Breast epithelium (tissue), 4 donors: ENCODE measurements at places on chromosomes 16 and 17. TPM values are rescaled to one million over a fixed set of nuclear protein-coding genes. Genes with fewer than 3 reads are reported as not detected.

Gene TUBB3
- 1.8 TPM for total RNA-seq

DNA sequence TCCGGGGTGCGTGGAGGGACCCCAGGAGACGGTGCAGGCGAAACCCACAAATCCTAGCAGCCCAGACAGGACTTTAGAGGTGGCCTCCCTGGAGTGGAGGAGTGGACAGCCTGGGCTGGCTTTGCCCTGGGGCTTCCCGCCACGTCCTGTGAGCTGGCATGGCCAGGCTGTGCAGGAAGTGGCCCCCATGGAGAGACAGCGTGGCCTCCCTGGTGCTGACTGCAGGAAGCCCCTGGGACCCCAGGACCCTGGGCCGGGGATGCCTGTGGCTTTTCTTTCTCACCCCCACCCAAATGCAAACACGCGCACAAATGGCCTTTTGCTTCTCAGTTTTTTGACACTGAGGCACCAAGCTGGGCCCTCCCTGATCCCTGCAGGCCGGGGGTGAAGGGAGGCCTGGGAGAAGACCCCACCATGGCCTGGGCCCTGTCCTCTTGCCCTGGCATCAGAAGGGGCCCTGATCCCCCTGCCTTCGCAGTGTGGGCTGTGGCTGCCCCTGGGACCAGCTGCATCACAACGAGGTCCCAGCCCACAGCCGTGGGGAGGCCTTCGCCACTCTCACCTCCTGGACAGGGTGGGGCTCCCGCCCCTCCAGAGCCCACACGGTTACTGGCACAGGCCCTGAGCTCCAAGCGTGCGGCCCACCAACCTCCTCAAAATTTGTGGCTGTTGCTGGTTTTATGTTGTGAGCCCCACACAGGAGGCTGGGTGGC lies 51.6 kb upstream of the PABPN1L start:
- no peak for DNase-seq
- H3K27me3 ChIP-seq = no peaks in the 10 kb centered on the region
- no peaks in the 10 kb centered on the region for H3K36me3 ChIP-seq
- no peak overlapping the region for H3K4me3 ChIP-seq
- H3K4me1 ChIP-seq = peaks cover 8% of the 10 kb centered on the region

Gene SLC52A1
- 0.98 TPM for total RNA-seq

DNA sequence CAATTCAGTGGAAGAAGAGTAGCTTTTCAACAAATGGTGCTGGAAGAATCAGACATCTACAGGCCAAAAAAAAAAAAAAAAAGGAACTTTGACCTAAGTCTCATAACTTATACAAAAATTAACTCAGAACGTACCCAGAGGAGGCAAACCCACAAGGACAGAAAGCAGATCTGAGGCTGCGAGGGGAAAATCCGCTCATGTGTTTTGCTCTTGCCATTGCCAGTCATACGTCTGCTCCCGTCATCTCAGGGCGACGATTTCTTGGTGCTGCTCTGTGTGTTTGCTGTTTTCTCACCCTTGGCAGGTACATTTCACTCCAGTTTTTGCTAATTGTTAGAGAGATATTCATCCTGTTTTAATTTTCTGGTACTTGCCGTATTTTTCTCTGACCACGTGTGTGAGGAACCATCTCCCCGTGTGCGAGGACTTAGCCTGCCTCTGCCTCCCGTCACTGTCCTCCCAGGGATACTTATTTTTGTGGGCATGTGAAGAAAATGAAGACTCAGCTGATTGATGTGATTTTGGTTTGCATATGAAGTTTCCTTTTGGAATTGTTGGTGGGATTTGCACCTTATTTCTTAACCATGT lies 33.4 kb upstream of the ACSF3 start:
- H3K4me1 ChIP-seq = no peaks in the 10 kb centered on the region
- DNase-seq = no peak
- H3K36me3 ChIP-seq = no peaks in the 10 kb centered on the region
- H3K4me3 ChIP-seq = no peak overlapping the region

GRCh38 chr16:61645561-61645960 lies 390.7 kb downstream of the CDH8 start:
- H3K36me3 ChIP-seq = no peaks in the 10 kb centered on the region
- no peaks in the 10 kb centered on the region for H3K27me3 ChIP-seq
- no peak overlapping the region for H3K27ac ChIP-seq
- H3K4me1 ChIP-seq = no peaks in the 10 kb centered on the region
- H3K4me3 ChIP-seq = no peak overlapping the region
- no peak for DNase-seq

- no peak for DNase-seq
- no peak overlapping the region for H3K4me3 ChIP-seq
- H3K36me3 ChIP-seq = no peaks in the 10 kb centered on the region
- no peaks in the 10 kb centered on the region for H3K4me1 ChIP-seq
- peaks cover 23% of the 10 kb centered on the region for H3K27me3 ChIP-seq
- no peak overlapping the region for H3K27ac ChIP-seq
These were observed 27.4 kb downstream of the IRF8 start for GRCh38 chr16:85926370-85926769.

Gene BCO1
- not detected for total RNA-seq

GRCh38 chr17:20271011-20271610 lies 196.2 kb downstream of the LGALS9B start:
- no peak overlapping the region for H3K27ac ChIP-seq
- DNase-seq = no peak

- H3K4me3 ChIP-seq = no peak overlapping the region
- no peaks in the 10 kb centered on the region for H3K27me3 ChIP-seq
- H3K27ac ChIP-seq = peak overlapping the region; percentile 68
- no peak for DNase-seq
These were observed 33.9 kb downstream of the CMTM4 start for GRCh38 chr16:66662445-66663194.

DNA sequence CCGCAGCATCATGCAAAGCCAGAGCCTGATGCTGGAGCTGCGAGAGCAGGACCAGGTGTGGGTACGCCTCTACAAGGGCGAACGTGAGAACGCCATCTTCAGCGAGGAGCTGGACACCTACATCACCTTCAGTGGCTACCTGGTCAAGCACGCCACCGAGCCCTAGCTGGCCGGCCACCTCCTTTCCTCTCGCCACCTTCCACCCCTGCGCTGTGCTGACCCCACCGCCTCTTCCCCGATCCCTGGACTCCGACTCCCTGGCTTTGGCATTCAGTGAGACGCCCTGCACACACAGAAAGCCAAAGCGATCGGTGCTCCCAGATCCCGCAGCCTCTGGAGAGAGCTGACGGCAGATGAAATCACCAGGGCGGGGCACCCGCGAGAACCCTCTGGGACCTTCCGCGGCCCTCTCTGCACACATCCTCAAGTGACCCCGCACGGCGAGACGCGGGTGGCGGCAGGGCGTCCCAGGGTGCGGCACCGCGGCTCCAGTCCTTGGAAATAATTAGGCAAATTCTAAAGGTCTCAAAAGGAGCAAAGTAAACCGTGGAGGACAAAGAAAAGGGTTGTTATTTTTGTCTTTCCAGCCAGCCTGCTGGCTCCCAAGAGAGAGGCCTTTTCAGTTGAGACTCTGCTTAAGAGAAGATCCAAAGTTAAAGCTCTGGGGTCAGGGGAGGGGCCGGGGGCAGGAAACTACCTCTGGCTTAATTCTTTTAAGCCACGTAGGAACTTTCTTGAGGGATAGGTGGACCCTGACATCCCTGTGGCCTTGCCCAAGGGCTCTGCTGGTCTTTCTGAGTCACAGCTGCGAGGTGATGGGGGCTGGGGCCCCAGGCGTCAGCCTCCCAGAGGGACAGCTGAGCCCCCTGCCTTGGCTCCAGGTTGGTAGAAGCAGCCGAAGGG lies 24.2 kb downstream of the C1QTNF1 start:
- H3K27ac ChIP-seq = no peak overlapping the region
- no peaks in the 10 kb centered on the region for H3K27me3 ChIP-seq
- no peaks in the 10 kb centered on the region for H3K4me1 ChIP-seq
- DNase-seq = no peak
- no peaks in the 10 kb centered on the region for H3K36me3 ChIP-seq

Gene KRTAP2-2
- total RNA-seq = not detected

Gene CCL8
- 2.6 TPM for total RNA-seq

DNA sequence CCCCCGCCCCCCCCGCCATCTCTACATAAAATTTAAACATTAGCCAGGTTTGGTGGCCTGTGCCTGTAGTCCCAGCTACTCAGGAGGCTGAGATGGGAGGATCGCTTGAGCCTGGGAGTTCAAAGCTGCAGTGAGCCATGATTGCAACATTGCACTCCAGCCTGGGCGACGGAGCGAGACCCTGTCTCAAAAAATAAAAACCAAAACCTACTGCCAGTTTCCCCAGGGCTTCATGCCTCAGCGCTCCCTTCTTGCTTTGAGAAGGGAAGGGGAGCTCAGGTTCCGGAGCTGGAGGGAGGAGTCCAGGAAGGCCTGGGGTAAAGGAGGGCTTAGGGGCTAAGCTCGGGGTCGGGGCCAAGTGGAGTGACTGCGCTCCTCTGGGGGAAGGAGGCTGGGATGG lies 20.5 kb downstream of the PLCD3 start:
- no peak for DNase-seq
- H3K27me3 ChIP-seq = no peaks in the 10 kb centered on the region
- H3K36me3 ChIP-seq = no peaks in the 10 kb centered on the region
- no peak overlapping the region for H3K4me3 ChIP-seq
- H3K4me1 ChIP-seq = peaks cover 9% of the 10 kb centered on the region

Gene STH
- not detected for total RNA-seq
